ENCODE measurements at places on chromosomes 7 and 10.

GRCh38 chr7:123714296-123715080, 34.3 kb downstream of the WASL start:
- DNase-seq, result no peak

GRCh38 chr10:21069929-21070700, 173.0 kb upstream of the NEBL start:
- DNase-seq, result no peak

DNA sequence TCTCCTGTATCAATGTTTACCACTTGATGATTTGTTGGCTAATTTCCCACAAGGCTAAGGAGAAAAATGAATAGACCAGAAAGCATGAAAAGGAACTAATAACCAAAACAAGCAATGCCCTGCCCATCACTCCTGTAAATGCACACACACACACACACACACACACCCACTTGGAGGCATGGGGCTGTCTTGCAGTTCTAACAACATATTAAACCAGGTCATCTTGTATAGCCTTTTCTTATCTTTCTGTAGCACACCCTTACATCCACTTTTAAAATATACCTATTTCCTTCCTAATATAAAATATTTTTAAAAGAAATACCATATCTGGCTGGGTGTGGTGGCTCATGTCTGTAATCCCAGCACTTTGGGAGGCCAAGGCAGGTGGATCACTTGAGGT, 105.3 kb downstream of the CTTNBP2 start:
- DNase-seq, result no peak

DNA sequence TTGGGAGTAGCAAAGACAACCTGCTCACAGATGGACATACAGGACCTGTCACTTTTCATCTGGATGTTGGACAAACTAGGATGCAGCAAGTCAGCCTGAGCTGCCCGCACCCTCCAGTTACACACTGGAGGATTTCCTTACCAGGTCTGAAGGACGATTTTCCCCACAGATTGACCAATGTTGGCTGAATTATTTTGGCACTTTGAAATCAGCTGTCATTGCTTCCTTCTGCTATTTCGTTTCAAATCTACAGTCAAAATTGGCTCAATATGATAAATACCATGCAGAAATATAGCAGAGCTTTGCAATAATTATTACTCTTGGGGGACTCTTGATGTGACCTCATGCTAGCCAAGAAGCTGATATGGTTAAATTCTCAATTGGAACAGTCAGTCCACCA, 2.5 kb downstream of the CLRN3 start:
- DNase-seq, result no peak

- no peak for DNase-seq
Observed at GRCh38 chr7:30984359-30985107, 20.8 kb downstream of the GHRHR start.

DNA sequence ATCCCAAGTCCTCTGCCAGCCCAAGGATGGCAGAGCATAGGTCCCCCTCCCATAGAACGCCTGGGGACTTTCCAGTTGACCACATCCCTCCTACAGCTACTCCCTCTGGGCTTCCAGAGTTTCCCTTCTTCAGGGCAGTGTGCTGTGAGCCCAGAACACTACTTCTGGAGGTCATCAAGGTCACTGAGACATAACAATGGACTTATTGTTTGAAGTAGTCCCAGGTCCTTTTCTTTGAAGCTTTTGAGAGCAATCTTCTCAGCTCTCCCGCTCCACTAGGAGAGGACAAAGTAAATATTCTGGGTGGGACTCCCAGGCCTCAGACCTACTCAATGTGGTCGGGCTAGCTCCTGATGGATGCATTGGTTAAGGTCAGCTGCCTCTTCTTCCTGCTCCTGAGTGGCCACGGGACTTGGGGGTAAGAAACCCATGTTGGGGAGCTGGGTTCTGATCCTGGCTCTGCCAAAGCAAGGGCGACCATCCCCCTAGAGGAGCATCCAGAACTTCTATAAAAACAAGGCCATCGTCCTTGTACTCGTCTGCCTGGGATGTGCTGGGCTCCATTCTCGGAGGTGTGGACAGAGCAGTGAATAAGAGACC, 83.5 kb upstream of the DDC start:
- DNase-seq, result no peak

DNA sequence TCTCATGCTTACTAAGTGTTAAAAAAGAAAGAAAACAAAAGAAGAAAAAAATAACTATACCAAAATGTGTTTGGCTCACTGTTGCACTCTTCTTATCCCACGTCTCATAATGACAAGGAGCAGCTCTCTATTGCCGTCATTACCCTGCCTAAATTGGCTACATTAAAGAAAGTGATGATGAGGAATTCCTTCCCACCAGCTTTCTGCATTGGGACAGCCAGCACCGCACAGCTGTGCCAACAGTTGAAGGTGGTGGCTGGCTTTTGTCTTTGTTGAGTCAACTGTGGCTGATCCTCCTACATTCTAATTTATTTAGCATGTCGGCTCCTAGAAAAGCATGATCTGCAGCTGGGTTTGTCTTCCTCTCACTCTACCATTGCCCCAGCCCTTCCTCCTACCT, 751.8 kb downstream of the KCNMA1 start:
- no peak for DNase-seq

- no peak for DNase-seq
Observed at GRCh38 chr10:1274701-1275544, 218.7 kb downstream of the WDR37 start.

GRCh38 chr7:81685270-81685868, 84.5 kb downstream of the HGF start:
- DNase-seq, result no peak

GRCh38 chr10:124252097-124252715, 158.8 kb upstream of the CHST15 start:
- DNase-seq, result no peak

GRCh38 chr10:70885481-70885880, 2.9 kb downstream of the PCBD1 start:
- DNase-seq, result no peak

GRCh38 chr10:5033061-5033778, 29.6 kb upstream of the AKR1C2 start:
- peak; percentile 79 for DNase-seq

DNA sequence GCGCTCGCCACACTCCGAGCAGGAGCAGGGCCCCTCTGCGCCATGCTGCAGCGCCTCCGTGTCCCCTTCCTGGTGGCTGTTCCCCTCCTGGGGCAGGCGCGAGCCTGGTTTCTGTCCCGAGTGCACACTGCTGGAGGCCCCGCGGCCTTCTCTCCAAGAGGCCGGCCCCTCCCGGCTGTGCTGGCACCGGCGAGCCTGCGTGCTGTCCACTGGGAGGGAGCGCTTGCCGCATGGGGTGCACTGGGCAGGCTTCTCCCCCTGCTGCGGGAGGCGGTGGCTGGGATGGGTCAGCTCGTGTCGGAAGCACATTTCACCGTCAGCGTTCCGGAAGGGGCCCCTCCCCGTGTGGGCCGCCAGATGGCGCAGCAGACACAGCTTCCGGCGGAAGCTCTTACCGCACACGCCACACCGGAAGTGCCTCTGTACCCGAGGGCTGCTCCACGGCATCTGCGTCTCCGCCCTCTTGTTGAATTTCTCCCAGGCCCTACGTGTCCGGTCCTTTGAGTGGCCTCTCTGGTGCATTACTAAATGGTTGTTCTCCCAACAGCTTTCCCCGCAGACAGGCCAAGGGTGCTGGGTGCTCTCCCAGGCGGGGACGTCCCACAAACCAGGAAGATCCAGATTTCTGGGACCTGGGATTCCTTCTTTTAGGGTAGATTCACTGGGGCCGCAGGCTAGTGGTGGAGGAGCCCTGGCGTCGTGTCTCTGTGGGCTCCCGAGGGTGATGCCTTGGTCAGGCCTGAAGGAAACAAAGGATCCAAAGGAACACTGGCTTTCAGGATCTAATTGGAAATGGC, 18.7 kb downstream of the ZNF786 start:
- no peak for DNase-seq

DNA sequence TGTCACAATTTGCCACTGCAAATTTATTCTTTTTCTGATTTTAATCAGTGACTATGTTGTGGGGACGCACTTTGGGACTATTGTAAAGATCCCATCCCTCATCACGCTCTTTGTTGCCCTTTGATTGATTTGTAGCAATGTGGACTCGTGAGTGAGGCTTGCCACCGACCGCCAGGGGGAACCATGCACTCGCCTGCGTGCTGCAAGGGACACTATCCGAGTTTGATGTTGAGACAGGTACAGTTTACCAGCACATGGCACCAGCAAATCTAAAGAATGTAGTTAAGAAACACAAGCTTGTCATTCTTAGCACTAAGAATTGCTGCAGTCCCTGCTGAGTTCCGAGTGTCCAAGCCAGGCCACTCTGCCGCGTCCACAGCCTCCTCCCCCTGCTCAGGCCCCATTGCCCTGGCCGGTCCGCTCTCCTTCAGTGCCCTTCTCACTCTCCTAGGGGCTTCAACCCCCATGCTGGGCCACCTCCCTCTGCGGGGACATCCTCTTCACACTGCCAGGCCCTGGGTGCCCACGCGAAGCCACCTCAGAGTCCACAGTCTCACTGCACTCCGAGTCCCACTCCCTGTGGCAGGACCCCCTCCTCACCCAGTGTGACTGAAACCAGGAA, 2.0 kb upstream of the SFTPA2 start:
- DNase-seq, result peak; percentile 48

- DNase-seq, result no peak
Observed at GRCh38 chr7:118298771-118299170, 74.3 kb downstream of the ANKRD7 start.

GRCh38 chr10:70984986-70985722, 96.8 kb upstream of the PCBD1 start:
- no peak for DNase-seq

DNA sequence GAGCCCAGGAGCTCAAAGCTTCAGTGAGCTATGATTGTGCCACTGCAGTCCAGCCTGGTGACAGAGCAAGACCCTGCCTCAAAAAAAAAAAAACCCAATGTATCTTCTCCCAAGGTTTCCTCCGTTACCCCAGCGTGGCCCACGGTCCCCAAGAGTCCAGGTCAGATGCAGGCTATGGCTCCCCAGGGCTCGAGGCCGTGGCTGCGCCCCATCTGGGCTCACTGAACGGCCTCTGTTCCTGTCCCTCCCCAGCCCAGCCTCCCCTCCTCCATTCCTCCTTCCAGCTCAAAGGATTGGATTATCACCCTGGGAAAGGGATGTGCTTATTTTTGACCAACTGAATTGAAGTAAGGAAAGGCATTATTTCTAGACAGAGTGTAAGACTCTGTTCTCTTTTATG, 31.0 kb downstream of the STK32C start:
- DNase-seq, result no peak

- DNase-seq, result peak; percentile 48
Observed at GRCh38 chr7:140402178-140402835, 1.6 kb upstream of the RAB19 start.

GRCh38 chr10:3779158-3779741, 5.8 kb downstream of the KLF6 start:
- peak; percentile 51 for DNase-seq

DNA sequence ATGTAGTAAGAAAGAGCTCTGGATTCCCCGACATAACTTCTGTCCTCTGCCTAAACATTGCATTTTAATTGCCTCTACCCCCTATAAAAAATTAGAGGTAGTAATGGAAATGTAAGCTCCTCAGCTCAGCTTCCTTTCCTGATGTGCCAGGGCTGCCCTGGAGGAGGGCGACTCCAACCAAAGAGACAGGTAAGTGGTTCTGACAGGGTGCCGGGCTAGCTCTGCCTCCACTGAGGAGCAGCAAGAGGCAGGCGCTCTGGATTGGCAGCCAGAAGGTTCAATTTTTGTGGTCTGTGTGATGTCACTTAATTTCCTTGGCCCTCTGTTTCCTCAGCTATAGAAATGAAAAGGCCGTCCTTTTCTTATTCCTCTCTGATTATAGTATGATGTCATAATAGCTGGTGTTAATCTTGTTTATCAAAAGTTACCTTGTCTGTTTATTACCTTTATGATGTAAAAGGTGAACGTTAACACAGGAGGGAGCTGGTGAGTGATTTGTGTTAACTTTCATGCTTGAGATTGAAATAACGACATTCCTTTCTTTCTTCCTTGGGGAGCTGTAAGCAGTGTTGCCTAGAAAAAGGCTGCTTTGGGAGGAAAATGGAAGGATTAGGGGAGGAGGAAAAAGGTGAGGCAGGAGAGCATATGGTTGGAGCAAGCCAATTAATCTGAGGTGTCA, 51.8 kb downstream of the ANLN start:
- DNase-seq, result no peak

- no peak for DNase-seq
Observed at GRCh38 chr10:112250555-112250954, 32.6 kb upstream of the TECTB start.

DNA sequence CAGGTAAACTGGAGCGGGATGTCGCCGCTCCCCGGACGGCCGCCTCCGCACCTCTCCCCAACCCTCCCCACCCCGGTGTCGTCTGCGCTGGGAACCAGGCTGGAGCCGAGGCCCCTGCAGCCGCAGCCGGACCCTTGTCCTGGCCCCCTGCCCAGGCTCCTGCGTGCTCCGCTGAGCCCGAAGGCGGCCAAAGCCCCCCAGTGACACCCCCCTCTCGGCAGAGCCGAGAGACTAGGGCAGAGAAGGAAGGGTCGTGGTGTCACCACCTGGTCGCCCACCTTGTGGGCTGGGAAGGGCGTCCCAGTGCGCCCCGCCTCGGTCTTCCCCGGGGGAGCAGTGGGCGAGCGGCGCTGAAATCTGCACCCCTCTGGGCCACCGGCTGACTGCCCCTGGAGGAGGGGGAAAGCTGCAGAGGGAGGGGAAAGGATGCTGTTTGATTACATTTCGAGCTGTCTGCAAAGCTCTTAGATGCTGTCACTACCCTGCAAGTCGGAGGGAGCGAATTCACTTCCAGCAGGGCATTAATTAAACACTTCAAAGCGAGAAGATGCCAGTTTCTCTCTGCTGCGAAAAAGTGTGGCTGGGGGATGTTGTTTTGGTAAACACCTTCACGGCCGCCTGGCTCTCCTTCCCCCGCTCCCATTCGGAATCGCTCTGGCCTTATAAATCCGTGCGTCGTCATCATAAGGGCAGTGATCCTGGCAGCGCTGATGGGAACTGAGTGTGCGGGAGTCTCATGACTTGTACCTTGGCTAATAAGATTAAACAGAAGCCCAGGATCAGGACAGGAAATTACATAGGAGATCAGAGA, 622 bp downstream of the DYNC1I1 start:
- DNase-seq, result no peak

DNA sequence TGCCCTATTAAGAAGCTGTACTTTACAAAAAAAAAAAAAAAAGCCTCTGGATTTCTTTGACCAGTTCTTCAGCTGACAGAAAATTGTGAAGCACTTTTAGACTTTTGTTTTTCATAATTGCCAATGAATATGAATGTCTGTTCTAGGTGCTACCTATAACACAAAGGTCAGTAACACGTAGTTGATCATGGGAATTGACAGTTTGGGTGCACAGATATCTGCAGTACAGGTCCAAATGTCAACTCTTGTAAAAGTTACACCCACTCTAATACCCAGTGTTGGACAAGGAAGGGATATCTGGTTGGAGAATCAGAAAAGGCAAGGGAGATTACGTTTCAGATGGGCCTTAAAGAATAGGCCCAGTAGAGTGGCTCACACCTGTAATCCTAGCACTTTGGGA, 1.8 kb downstream of the REEP3 start:
- no peak for DNase-seq

GRCh38 chr10:90819911-90820310, 37.9 kb downstream of the HTR7 start:
- DNase-seq, result no peak

- DNase-seq, result no peak
Observed at GRCh38 chr7:7816816-7817536, 98.6 kb upstream of the RPA3 start.

- no peak for DNase-seq
Observed at GRCh38 chr7:26583094-26583648, 281.2 kb downstream of the SKAP2 start.
